ENCODE measurements at places on chromosomes 2 and 18.
A peak's percentile ranks its signal among the peaks of the same experiment; 100 is the strongest.

GRCh38 chr2:52931660-52932059 is 835.9 kb upstream of the CHAC2 start:
- no peak overlapping the region for H3K4me3 ChIP-seq
- no peak overlapping the region for H3K27ac ChIP-seq
- no peaks in the 10 kb centered on the region for H3K4me1 ChIP-seq

GRCh38 chr2:73736378-73736777 is 767 bp downstream of the TPRKB start:
- H3K36me3 ChIP-seq, result no peaks in the 10 kb centered on the region
- no peak for DNase-seq
- peak overlapping the region; percentile 53 for H3K4me3 ChIP-seq
- no peaks in the 10 kb centered on the region for H3K27me3 ChIP-seq

- peaks cover 5% of the 10 kb centered on the region for H3K4me1 ChIP-seq
- no peaks in the 10 kb centered on the region for H3K27me3 ChIP-seq
- H3K4me3 ChIP-seq, result no peak overlapping the region
- H3K36me3 ChIP-seq, result no peaks in the 10 kb centered on the region
These were observed 11.4 kb downstream of the MALL start for GRCh38 chr2:110104025-110104771.

GRCh38 chr2:57776916-57777315 is 269.7 kb upstream of the VRK2 start:
- DNase-seq, result no peak
- H3K27ac ChIP-seq, result no peak overlapping the region
- H3K27me3 ChIP-seq, result no peaks in the 10 kb centered on the region
- H3K36me3 ChIP-seq, result no peaks in the 10 kb centered on the region
- no peaks in the 10 kb centered on the region for H3K4me1 ChIP-seq

DNA sequence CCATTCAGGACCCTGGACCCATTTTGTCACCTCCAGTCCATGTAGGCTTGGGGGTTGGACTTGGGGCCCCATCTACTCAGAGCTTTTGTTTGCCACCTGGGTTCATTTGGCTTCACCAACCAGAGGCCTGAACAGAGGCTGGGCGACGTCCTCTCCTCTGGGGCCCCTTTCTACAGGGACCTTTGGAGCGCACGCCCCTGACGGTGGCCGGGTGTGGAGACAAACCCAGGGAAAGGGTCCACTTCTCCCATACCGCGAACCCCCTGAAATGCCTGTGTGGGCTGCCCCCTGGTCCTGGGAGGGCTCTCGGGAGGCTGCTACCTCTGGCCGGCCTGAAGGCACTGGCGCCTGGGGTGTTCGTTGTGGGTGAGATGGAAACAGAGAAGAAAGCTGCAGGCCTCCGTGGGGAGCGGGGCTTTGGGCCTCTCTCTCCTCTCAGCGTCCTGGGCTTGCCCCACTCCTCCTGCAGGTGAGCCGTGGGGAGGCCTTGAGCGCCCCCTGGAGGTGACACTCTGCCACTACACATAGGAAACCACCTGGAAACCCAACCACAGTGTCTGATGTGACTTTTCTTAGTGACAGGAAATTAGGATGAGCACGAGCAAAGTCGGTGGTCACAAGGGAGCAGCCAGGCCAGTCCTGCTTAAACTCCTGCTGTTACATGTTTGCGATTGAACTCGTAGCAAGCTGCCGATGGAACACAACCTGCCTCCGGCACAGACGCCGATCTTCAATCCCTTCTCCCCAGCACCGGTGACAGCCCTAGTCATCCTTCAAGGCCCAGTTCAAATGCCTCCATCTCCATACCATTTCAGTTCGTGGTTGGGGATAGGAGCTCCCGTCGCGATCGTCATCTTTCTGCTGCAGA is 12.0 kb upstream of the NTSR2 start:
- no peaks in the 10 kb centered on the region for H3K27me3 ChIP-seq
- H3K27ac ChIP-seq, result no peak overlapping the region
- H3K4me3 ChIP-seq, result no peak overlapping the region
- DNase-seq, result no peak
- no peaks in the 10 kb centered on the region for H3K4me1 ChIP-seq
- no peaks in the 10 kb centered on the region for H3K36me3 ChIP-seq
